ENCODE measurements at places on chromosomes 11 and 22.
A peak's percentile ranks its signal among the peaks of the same experiment; 100 is the strongest.

DNA sequence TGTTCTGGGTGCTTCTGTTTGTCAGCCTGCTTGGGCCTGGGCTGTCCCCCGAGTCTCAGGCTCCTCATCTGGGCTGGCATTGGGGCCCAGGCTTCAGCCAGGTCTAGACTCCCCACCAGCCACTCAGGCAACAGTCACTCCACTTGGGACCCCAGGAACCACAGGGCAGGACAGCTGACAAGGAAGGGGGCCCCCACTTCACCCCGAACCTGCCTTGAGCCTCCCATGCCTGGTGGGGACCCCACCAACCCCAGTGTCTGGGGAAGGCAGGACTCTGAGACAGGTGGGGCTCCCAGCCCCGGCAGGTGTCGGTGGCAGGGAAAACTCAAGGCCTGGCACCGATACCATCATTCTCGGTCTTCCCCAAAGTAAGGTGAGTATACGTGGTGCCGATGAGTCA lies 11.7 kb upstream of the LTO1 start:
- no peak for DNase-seq

DNA sequence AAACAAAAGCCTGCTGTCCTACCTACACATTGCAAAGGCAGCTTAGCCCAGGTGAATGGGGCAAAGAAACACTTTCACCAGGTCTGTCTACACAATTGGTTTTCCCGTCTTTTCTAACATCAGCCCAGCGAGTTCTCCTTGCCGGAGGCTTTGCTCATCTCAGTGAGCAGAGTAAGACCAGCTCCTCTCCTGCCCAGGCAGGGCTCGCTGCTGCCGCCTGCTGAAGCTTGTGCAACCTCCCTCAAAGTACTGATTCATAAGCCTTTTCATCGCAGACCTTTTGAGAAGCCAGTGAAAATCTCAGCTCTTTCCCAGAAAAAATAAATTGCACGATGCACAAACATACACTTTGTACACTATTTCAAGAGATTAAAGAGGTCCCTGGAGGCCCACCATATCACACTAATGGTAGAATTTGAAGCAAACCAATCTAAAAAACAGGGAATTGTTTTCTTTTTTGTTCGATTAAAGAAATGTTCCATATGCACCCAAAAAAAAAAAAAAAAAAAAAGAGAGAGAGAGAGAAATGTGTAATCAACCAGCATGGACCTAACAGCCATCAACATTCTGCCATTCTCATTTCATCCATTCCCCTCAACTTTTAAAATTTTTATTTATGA lies 328.1 kb upstream of the MPPED2 start:
- peak; percentile 72 for DNase-seq

DNA sequence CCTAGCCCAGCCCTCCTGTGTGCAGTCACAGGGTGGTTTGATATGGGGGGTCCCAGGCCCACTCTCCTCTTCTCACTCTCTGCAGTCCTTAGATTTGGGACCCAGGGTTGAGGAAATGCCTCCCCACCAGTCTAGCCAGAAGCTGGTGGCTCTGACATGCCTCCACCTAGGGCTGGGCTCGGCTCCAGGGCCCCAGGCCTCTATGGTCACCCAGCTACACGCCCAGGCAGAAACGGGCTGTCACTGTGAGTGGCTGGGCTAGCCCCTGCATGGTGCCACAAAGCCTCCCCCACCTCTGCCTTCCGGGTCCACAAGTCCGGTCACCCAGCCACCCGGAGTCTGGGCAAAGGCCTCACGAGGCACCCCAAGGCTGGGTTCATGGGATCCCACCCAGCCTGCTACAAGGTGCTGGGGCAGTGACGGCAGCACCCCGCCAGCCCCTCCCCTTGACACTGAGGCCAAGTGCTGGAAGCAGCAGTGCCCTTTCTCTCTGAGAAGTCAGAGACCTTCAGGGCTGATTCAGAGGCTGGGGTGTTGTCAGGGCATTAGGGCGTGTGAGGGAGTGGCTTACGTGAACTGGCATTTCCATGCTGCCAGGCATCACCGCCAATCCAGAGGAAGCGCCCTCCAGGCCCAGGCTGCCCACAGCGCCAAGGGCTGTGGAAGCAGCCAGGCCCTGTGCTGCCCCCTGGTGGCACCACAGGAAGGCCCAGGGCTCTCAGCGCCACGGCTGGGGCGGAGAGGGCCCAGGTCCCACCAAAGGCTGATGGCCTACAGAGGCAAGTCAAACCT lies 638 bp upstream of the PITPNM1 start:
- DNase-seq: peak; percentile 85

DNA sequence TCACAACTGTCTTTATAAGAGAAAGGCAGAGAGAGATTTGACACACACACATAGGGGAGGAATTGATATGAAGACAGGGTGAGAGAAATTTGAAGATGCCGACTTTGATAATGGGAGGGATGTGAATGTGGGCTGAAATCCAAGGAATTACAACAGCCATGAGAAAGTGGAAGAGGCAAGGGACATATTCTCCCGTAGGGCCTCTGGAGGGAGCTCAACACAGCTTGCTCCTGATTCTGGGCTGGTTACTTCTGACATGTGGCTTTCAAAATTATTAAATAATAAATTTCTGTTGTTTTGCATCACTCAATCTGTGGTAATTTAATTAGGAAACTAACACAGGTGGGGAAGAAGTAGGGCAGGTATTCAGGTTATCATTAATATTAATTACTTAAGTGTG lies 282.9 kb downstream of the LUZP2 start:
- peak; percentile 33 for DNase-seq

DNA sequence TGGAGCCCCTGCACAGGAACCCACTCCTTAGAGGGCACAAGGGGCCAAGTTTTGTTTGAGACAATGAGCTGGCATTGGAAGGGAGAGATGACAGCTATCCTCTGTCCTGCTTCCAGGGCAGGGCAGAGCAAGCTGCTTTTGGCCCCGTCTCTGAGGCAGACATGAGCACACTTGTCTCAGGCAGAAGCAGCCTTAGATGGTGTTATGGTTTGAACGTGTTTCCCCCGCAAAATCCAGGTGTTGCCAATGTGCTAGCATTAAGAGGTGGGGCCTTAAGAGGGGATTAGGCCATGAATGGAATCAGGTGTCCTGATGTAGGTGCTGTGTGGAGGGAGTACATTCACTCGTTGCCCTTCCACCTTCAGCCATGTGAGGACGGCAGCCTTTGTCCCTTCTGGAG lies 2.5 kb downstream of the TP53AIP1 start:
- DNase-seq: no peak

- DNase-seq: peak; percentile 2
These were observed 19.4 kb upstream of the SNX32 start for GRCh38 chr11:65814131-65814985.

DNA sequence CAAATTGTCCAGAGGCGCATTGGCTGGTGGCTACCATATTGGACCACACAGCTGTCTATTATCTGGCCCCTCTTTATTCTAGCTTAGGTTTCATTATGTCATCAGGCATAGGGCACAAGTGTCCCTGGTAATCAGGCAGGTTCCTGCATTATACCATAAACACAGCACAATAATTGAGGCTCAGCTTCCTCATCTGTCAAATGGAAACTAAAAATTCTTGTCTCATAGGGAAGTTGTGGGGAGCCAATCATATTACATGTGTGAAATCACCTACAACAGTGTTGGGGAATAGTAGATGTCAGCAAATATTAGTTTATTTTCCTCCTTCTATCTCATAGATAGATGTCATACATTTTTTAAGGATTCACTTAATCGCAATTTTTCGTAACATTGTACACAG lies 231.0 kb upstream of the SORL1-AS1 start:
- DNase-seq: no peak

DNA sequence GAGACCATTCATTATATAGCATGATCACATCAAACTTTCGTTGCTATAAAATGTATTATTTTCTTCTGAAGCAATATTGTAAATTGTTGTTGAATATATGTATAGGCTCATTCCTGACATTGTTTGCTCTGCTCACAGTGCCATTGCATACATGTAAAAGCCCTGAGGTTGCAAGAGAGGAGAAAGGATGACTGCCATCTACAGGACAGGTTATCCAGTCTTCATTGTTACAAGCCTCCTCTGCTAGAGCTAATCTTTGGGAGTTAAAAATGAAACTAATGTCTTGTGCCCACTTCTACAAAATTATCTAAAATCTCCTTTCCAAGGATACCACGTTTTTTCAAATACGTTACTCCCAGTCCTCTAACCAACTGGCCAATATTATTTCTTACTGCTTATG lies 16.4 kb upstream of the OR5AL1 start:
- DNase-seq: peak; percentile 31
